T-helper 2 cell (primary cell): ENCODE measurements at places on chromosomes 5 and 9.

DNA sequence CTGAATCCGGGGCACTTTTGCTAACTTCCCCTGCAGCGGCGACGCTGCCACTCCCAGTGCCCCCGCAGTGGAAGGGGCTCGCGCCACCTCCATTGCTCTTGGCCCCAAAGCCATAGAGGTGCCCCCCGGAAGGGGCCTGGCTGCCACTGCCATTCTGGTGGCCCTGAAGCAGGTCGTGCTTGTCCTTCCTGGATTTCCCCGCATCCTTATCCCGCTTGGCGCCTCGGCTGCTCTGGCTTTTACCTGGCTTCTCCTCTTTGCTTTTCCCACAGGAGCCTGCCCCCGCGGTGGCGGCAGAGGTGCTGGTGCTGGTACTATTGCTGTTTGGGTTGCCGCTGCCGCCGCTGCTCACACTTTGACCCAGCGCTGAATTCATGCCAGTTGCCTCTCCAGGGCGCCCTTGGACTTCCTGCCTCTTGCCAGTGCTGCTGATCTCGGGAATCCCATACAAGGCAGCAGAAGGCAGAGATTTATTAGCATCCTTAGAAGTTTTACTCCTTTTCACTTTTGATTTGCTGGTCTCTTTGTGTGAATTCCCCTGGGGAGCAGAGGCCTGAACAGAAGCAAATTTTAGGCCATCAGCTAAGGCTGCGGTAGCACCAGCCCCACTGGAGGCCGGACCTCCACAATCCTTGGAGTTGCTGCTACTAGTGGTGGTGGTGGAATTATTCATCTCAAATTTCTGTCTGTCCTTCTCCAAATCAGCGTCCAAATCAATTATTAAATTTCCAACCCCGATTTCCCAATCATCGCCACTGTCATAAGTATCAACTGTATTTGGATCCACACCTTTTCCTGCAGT is 2.1 kb downstream of the ZNF608 start:
- no peak for DNase-seq

- no peak for DNase-seq
These were observed 105.0 kb upstream of the FAM120A start for GRCh38 chr9:93346231-93347112.

DNA sequence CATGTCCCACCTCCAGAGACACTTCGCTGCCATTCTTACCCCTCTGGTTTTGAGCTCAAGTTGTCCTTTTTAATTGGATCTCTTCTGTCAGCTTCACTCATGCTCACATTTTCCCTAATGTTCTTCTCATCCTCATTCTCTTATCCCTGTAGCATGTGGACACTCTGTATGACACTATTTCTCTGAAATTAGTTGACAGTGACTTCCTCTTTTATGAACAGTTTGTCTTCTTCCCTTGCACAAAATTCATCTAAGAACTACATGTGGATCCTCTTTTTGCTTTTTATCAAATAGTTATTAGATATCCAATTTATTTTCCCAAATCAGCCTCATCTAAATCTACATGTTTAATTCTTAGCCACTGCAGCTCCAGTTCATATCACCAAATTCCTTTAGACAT is 676.2 kb downstream of the MAT2B start:
- DNase-seq, result no peak

DNA sequence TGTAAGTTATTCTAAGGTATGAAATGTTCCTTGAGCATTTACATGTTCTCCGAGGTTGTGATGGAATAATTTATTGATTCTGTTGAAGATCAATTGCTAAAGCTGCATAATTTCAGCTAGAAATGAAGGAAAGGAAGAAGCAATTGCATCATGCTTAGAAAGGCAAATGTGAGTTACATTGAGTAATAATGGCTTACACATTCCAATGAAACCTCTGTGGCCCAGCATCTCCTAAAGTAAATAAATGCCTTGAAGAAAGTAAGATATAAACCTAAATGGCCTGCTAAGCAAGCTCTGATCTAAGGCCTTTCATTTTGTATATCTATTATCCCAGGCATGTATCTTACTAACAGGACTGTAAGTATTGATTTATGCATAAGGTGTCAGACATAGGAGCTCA is 677.3 kb upstream of the RGMB start:
- no peak for DNase-seq

- no peak for DNase-seq
These were observed 11.7 kb downstream of the KCNV2 start for GRCh38 chr9:2729003-2729402.

GRCh38 chr5:124973661-124974060 is 227.2 kb upstream of the ZNF608 start:
- DNase-seq, result no peak

- no peak for DNase-seq
These were observed 149.7 kb upstream of the SV2C start for GRCh38 chr5:75933489-75933888.

GRCh38 chr5:118397236-118397635 is 591.1 kb downstream of the DTWD2 start:
- no peak for DNase-seq

GRCh38 chr5:54742417-54742891 is 224.9 kb downstream of the SNX18 start:
- no peak for DNase-seq

- DNase-seq, result no peak
These were observed 94.3 kb downstream of the TSSK1B start for GRCh38 chr5:113340537-113340936.

GRCh38 chr9:74554751-74555419 is 57.8 kb downstream of the RORB start:
- no peak for DNase-seq

DNA sequence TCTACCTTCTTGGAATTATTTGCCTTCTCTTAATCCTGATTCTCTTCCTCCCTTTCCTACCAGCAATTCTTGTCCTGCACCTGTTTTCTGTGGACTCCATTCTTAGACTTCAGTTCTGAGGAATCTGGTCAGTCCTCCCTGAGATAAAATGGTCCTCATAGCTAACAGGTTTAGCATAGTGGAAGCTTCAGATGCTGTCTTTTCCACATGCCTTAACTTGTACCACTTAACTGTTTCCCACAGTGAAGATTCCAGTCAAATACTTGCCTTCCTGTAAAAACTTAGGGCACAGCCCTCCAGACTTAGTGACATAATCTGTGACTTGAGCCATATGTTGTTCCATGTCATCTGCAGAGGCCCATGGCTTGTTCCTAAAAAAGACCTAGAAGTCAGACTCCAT is 261.3 kb downstream of the CWC27 start:
- DNase-seq, result no peak

DNA sequence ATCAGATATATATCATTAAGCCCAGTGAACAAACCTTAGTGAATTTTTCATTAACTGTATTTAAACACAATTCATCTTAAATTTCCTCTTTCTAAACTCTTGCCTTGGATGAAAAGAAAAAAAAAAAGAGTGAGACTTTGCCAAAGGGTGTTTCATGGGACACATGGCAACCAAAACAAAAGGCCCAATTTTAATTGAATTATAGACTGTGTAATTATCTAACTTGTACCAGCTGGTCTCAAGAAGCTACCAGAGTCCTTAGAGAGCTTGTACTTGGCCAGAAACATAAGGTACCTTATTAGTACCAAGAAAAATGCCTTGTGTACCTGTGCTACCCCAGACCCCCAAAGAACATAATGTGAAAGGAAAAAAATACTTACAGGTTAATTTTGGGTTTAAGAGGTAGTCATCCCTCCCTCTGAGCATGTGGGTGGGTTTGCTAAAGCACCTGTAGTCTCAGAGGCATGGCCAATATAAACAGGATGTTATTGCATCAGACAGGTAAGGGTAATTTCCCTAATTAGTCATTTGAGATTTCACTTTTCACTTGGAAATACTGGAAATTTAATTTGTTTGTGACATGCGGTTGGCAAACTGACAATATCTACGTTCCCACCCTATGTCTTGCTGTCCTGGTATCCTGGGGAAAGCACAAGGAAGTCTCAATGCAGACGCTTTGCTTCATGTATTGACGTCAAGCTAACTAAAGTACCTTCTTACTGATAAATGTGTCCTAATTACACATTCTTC is 90.1 kb downstream of the SNCAIP start:
- DNase-seq, result no peak

DNA sequence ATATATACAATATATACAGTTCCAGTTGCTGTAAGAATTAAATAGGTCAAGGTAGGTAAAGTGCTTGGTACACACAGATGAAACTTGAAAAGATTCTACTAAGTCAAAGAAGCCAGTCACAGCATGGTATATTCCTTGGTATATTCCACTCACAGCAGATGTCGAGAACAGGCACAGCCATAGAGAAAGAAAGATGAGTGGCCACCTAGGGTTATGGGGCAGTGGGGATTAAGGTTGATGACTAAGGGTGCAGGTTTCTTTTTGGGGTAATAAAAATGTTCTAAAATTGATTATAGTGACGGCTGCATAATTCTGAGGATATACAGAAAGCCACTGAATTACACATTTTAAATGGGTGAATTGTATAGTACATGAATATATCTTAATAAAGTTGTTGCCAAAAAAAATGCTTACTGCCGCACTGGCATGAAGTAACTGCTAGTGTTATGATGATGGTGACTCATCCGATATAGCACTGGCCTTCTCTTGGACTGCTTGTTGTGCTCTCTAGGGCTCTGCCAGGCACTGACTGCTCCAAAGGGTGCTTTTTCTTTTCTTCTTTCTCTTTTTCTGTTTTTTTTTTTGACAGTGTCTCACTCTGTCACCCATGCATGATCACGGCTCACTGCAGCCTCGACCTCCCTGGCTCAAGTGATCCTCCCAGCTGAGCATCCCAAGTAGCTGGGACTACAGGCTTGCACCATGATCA is 23.5 kb downstream of the TBC1D2 start:
- DNase-seq, result no peak

GRCh38 chr9:128987805-128988204 is 40.3 kb downstream of the NUP188 start:
- no peak for DNase-seq

- no peak for DNase-seq
These were observed 3.0 kb upstream of the AGPAT2 start for GRCh38 chr9:136690104-136690805.

GRCh38 chr5:33067291-33067690 is 356.2 kb downstream of the NPR3 start:
- no peak for DNase-seq

- no peak for DNase-seq
These were observed 211.8 kb upstream of the C9orf72 start for GRCh38 chr9:27784847-27785713.

- DNase-seq, result no peak
These were observed 45.1 kb upstream of the PUM3 start for GRCh38 chr9:2889023-2889422.

- DNase-seq, result no peak
These were observed 25.4 kb downstream of the KCNT1 start for GRCh38 chr9:135727257-135727875.
